Stimulated activated naive CD4-positive, alpha-beta T cell (primary cell): ENCODE measurements at places on chromosomes 2 and 18.
A peak's percentile ranks its signal among the peaks of the same experiment; 100 is the strongest.

GRCh38 chr2:171150694-171151285, 9.9 kb downstream of the TLK1 start:
- DNase-seq, result no peak

DNA sequence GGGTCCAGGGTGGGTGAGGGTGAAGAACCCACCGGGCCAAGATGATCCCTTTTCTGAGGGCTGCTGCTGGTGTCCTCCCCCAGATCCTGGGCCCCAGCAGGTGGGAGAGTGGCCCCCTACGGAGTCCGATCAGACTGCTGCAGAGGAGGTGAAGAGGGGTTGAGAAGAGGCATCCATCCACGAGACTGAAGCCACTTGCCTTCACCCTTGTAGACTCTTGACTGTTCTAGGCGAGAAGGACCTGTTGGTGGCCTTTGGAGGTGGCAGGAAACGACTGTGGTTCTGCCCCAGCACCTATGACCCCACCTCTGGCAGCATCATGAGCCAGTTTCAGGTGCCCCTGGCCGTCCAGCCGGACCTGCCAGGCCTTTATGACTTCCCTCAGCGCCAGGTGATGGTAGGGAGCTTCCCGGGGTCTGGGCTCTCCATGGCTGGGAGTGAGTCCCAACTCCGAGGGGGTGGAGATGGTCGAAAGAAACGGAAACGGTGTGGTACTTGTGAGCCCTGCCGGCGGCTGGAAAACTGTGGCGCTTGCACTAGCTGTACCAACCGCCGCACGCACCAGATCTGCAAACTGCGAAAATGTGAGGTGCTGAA, 1.5 kb downstream of the TET3 start:
- DNase-seq, result peak; percentile 45

DNA sequence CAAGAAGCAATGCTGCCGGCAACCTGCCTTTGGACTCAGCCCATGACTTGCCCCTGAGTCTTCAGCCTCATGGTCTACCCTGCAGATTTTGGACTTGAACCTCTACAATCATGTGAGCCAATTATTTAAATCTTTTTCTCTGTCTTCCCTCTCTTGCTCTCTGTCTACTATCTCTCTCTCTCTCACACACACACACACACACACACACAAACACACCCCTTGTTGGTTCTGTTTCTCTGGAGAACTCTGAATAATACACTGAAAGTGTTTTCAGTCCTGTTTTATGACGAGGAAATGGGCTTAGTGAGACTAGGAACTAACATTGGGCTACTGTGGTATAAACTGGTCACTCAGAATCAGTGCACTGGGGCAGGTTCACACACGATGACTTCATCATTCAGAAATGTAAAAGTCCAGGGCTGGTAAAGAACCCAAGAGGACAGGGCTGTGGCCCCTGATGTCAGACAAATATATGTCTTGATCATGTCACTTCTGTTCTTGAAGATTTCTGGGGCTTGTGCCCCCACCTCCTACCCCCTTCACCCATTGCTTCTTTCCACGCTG, 266.1 kb upstream of the SIX2 start:
- no peak for DNase-seq

- DNase-seq, result no peak
Measured at GRCh38 chr18:48030616-48031480, 100.4 kb upstream of the SMAD2 start.

DNA sequence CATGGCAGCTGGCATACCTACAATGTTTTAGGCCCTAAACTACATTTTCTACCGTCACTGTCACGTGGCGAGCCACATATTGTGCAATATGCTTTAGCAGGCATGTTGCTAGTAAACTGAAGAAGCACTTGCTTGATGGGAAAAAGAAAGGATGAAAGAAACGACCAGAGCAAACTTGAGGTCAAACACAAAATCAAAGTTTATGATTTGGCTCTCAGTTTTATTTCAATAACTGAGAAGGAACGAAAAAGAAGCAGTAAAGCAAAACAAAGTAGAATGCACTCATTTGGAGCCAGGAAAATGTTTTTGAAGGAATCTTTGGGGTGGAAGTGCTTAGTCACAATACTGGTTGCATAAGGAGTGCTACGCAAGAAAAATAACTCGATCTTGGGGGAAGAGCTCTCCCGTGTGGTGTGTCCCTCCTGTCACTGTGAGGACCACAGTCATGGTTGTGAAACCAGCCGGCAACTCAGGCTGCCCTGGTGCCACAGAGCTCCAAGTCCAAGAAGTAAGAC, 349.8 kb downstream of the RBM43 start:
- DNase-seq, result no peak

DNA sequence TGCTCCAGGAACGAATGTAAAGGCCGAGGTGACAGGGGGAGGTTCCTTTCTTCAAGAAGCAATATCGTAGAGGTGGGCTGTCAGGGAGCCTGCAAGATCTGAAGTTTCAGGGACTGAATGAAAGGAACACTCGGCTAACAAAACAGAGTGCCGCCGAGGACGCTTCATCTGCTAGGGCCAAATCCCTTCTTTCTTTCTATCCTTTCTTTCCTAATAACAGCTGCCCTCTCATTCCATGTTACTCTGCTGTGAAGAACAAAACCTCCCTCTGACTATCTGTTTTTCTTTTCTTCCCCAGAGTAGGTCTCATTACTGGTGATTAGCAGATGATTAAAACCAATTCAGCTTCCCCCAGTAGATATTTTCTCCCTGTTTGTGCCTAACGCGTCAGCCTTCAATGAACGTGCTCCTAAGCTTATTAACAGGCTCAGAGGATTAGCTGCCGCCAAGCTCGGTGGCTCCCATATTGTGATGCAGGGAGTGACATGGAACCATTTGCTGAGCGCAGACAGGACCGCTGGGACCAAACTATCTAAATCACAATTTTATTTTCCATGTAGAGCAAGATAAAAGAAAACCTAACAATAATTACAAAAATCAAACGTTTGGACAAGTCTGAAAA, 414.6 kb downstream of the TMEM182 start:
- no peak for DNase-seq

DNA sequence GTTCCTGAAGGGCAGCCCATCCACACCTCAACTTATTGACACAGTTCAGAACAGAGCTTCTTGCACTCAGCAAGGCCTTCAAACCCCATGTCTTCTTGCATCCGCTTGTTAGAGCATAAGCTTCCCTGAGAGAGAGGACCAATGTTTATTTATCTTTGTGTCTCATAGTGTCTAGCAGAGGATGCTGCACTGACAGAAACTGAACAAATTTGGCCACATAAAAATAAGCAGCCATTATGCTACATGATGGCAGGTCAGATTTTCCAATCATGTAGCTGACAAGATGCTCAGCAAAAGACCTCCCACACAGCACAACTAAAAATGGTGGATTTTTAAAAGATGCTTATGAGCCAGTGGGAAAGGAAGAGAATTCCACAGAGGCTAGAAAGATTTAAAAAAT, 38.1 kb upstream of the SIGLEC15 start:
- no peak for DNase-seq

DNA sequence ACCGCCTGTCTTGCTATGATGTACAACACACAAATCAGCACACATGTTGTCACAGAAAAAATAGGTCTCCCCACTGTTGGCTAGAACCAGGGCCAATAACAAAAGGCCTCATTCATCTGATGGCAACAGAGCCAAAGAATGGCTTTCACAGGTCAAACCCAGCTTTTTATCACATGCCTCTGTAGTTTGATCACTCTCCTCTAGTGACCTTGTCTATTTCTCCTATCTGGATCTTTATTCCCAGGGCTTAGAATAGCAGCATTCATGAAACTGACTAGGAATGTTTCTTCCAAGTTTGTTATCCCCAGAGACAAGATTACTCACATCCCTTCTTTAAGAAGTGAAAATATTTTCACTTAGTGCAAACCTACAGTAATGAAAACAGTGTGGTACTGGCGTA, 285.8 kb upstream of the GYPC start:
- DNase-seq, result no peak

DNA sequence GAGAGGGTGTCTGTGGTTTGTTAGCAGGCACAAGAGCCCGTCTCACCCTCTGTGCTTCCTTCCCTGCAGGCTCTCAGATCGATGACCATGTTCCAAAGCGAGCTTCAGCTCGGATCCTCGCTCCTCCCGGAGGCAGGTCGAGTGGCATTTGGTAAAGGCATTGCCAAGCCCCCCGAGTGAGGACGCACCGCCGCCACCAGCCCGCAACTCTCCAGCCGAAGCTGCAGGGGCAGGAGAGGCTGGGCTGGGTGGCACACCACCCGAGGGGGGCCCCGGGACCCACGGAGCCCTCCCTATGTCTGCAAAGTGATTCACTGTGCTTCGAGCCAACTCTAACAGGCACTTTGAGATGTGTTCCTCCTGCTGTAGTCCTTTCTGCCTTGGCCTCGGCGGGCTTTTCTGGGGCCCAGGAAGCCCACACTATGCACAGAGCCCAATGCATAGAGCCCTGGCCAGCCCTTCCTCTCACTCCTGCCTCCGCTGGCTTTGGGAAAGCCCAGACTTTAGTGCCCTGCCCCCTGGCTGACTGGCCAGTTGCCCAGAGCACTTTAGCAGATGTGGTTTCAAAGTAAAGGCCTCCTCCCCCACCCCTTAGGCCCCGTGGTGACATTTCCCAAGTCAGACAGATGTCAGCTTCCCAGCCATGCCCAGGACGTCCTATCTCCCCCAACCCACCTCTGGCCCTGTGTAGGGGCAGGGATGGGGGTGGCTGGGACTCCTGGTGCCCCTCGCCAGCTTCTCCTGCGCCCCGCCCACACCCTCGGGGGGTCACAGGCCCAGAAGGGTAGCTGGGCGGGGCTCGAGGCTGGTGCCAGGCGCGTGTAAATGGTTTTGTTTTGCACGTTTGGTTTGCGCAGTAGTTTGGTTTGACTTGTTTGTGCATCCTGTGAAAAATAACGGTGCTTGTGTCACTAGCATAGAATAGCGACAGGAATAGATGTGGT, 23.3 kb upstream of the MAPRE3 start:
- no peak for DNase-seq

DNA sequence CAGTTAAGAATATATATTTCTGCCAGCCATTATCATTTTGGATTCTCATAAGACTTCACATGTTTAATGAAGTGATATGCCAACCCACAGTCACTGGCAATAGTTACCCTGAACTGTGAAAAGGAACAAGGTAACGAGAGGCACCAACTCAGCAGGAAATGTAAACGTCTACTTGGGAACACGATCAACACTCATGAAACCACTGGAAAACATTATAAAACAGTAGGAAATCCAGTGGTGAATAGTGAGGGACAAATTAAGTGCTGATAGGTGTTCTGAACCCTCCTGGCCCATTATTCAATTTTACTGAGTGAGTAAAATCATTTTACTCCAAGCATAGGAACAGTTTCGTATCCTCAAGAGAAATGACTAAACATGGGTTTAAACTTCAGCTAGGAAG, 17.1 kb downstream of the CCDC68 start:
- DNase-seq, result no peak

DNA sequence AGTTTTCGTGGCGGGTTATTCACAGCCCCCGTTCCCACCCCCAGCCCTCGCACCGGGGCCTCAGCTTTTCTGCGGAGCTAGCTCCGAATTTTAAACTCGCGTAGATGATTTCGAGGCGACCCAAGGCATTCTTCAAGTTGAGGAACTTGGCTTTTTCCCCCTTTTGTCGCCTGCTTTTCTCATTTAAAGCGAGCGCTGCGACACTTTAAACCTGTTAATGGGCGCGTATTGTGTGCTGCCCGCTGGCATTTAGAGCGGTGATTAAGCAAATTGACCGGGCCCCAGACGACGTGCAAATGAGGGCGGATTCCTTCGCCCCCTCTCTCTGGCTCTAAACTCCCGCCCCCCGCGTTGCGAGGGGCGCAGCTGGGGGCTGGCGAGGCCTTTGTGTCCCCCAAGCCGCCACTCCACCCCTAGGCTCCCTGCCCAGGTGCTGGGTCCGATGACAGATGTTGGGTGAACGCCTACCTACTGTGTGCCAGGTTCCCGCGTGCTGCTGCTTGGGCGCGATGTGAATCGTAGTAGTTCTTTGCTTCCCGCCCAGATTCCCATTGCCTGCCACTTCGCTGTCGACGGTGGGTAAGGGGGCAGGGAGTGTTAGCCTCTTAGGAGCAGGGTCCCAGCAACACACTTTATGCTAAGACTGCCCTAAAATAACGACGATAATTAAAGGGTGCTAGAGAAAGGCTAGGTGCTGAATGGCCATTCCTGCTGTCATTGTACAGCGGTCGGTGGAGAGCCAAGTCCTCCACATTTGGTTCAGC, 1.9 kb downstream of the TCF7L1 start:
- no peak for DNase-seq

GRCh38 chr18:33076601-33077000, 303.8 kb upstream of the KLHL14 start:
- DNase-seq, result no peak
